ENCODE measurements at places on chromosomes 2 and 18.

GRCh38 chr2:239259173-239259572 lies 141.6 kb downstream of the HDAC4 start:
- no peak for ATAC-seq

DNA sequence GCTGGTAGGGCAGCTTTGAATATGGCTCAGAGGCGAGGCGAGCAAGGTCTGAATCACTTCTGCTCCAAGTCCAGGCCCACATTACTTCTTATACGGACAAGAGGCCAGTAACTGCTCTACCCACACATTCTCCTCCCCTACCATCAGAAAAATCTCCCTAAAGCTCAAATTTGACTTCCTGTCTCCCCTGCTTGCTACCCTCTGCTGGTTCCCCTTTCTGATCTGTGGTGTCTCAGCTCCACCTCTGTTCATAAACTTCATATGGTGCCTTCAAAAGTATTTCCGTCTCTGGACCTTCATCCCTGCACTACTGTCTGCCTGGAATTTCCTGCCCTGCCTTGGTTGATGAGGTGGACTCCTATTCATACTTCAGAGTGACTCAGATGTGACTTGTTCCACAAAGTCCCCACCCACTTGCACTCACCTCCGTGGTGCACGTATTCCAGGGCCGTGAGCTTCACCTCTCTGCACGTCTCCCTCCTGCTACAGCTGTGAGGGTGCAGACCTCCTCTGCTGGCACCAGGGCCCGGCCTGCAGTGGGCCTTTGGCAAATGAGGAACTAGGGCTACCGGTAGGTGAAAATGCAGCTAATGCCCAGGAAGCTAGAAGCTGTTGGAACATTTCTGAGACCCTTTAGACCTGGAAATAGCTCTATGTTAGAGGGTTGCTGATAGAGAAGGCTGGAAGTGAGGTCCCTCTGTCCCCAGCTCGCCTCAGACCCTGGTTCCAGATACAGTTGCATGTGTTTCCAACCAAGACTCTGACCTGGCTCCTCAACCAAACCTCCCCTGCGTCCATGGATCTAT lies 24.6 kb upstream of the KCMF1 start:
- ATAC-seq, result peak; percentile 92

DNA sequence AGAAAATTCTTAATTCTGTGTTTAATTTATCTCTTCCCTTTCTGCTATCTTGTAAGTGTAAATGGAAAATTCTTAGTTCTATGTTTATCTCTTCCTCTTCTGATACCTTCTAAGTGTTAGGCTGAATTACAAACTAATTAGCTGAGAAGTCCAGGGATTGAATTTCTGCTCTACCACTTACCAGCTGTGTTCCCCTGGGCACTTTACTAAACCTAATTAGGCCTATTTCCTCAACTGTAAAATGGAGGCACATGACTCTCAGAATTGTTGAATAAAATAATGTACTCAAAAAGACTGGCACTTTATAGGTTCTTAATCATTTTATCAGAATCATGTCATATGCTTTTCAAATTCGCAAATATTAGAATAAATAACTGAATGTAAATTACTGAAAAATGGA lies 146.3 kb downstream of the MAP2 start:
- ATAC-seq, result no peak

DNA sequence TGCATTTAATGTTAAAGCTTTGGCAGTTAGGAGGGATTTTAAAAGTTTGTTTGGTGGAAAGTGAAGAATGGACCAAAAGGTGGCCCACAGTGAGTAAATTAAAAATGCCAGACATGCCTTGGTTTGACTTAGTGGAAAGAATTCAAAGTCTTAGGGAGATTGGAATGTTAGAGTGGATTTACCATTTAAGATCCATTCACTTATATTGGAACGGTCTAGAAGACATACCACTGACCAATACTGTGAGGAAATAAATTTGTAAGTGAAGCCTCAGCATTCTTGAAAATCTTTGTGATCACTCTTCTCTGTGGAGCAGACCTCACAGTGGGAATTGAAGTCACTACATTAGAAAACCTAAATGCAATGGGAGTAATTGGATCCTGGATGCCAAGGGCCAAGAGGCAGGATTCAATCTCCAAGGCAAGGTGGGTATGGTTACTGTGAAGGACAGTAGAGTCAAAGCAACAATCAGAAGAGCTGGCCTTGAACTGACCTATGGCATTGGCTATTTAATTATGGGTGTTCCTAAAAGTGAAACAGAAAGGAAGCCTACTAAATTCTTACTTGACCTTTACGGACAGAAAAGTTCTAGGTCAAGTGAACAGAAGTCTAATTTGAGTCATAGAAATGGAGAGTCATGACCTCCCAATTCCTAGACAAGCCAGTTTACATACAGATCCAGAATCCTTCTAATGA lies 40.2 kb upstream of the VRK2 start:
- ATAC-seq, result no peak

DNA sequence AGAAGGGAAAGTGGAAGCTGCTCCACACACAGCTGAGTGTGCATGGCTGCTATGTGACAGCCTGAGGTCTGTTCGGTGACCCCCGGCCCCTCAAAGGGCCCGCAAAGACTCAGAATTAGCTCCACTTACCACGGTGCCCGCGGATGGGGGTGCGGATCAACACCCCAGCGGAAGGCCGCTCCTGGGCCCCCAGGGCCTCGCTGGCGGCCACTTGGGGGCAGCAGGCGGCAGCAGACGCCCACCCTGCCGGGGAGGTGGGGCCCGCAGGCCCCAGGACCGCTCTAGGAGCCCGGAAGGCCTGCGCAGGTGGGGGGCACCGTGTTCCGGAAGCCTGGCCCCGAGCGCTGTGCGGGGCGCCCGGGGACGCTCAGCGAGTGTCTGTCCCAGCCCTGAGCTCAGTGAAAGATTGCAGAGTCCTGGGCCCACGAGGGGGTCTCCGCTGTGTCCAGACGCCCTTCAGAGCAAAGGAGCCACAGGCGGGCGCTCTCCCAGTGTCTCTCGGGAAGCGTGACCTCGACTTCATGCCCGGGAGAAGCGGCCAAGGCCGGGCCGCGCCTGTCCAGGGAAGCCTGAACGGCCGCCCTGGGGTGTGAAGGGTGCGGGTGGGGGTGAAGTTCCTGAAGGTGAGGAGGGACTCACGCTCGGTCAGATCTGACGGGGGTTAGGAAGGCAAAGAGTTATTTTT lies 118.7 kb downstream of the VAPA start:
- ATAC-seq, result no peak

- ATAC-seq, result no peak
These were observed 362.0 kb downstream of the ZNF521 start for GRCh38 chr18:24989760-24990593.

GRCh38 chr2:205637779-205638503 lies 44.4 kb upstream of the NRP2 start:
- no peak for ATAC-seq

DNA sequence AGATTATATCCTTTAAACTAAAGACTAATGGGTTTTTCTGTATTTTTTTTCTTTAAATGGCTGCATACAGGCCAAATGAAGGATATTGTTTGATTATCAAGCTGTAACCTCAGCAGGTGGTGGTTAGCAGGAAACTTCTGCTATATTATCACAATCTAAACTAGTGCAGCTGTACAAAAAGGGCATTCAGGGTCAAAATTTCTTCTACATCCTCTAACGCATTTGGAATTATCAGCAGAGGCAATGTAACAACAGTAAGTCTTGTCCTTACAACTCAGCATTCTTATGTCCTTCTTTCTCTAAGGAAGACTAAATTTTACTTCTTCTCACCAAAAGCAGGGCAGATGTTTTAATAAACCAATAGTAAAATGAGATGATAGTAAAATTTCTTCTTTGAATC lies 135.8 kb upstream of the FN1 start:
- ATAC-seq, result no peak

DNA sequence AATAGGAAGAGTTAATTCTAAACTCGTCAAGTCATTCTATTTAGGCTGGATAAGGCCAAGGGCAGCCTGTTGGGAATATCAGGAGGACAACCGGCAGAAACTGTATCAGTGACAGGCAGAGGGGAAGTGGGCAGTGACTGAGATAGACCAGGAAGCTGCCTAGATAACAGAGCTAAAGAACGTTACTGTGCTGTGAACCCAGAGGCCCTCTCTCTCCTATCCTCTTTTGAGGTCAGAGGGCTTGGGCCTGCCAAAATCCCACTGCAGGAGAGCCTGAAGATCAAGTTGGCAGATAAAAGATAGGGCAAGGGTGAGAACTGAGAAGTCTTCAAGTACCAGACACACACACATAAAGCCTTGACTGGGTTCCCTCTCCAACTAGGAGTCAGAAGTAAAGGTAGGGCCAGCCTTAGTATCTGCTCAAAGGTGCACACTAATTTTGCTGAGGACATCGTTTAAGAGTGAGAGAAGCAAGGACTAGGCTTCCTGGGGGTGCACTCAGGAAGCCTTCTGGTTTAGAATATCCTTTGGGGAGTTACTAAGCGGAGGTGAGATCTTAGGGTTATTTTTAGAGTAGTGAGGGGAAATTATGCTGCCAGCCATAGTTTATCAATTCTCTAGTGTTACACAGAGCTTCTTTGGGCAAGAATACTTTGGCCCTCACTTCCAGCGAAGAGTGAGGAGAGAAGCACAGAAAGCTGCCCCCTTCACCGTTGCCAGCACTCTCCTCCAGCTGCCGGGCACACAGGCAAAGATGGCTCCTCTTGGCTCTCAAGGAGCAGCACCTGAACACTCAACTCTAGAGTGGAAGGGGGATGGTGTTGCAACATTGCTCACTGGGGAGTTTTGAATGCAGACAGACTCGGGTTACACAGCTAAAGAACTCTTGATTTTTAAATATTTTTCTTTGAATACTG lies 9.8 kb downstream of the CAVIN2 start:
- ATAC-seq, result no peak

DNA sequence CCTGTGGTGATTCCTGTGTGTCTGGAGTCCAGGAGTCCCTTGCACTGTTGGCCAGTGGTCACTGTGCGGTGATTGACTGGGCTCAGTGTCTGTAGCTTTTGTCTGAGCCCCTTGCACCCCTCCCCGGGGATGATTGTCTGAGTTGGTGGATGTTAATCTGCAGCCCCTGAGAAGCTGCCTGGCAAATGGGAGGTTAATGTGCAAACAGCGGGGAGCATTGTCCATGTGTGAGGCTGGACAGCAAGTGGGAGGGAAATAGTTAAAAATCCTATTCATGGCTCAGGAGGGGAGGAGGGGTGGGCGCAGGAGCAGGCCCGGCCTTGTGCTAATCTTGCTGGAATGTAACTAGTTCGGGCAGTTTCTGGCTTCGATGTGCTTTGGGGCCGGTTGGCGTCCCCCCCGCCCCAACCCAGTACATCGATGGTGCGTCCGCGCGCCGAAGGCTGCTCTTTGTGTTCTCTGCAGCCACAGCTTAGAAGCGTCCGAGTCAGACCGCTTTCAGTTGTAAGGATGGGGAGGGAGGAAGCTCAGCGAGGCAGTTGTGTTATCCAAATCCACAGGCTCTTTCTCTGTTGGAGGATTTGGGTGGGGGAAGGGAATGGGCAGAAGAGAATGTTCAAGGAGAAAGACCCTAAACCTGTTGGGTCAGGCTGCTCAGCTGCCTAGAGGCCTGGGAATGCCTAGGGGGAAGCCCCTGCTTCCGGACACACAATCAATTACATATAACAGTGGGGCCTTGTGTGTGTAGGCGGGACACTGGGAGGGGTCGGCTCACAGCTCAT lies 71.8 kb downstream of the TGOLN2 start:
- ATAC-seq, result peak; percentile 71

GRCh38 chr2:49225126-49225525 lies 70.8 kb upstream of the FSHR start:
- ATAC-seq, result no peak

GRCh38 chr2:211812587-211812986 lies 726.0 kb downstream of the ERBB4 start:
- ATAC-seq, result no peak

- ATAC-seq, result peak; percentile 10
These were observed 7.8 kb downstream of the ANTXR1 start for GRCh38 chr2:69020496-69021426.

GRCh38 chr2:178484245-178485041 lies 4.2 kb downstream of the PLEKHA3 start:
- no peak for ATAC-seq

DNA sequence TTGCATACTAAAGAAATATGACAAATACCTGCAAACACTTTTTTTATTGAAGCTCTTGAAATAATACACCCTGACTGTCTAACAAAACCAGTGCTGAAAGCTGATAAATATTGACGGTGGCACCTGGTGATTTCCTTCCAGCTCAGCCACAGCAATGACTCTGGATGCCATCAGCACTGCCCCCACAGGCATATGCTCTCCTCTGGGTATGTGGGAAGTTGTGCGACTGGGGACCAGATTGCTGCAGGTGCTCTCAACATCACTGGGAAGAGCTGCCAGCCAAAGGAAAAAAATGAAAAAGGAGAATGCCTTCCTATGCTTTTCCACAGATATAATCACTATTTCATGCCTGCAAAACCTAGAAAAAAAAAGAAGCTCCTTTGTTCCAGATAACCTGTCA lies 141.5 kb downstream of the PIGN start:
- ATAC-seq, result no peak

DNA sequence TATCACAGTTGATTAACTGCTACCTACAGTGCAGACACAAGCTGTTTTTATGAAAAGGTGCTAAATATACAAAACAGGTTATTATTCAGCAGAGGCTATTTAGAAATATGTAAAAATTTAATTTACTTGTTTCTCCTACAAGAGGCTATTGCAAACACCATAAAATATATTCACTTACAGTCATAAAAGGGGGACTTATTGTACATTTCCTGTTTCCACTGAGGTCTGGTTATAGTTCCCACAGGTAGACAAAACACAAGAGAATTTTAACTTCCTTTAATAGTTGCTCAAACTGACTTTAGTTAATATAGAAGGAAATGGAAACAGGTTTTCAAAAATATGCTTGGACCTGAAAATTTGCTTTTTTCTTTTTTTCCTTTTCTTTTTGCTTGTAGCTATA lies 40.0 kb upstream of the FRZB start:
- no peak for ATAC-seq

DNA sequence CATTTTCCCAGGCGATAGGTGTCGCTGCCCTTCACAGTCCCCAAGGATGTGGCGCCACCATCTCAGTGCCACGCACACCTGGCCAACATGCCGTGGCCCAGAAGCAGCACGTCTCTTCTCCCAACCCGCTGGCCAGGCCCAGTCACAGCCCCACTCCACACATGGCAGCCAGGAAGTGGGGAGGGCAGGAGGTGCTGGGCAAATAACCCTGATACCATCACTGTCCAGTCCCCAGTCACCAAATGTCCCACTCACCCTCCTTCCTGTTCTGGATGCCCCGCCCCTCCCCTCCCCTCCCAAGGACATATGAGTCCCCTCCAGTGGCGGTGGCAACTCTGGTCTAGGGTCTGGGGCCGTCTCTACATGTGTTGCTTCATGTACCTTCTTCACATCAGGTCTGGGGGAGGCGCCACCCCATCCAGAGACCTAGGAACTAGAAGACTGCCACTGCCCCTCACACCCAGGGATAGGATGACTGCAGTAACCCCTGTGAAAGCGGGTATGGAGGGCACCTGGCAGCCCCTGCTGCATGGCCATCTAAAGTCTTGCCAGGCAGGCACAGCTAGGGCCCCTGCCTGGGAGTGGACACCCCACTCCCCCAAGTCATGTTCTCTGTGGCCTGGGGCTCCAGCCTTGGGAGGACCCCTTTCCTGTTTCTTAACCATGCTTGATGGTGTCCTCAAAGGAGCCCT lies 7.3 kb upstream of the CAPN10 start:
- no peak for ATAC-seq

- peak; percentile 18 for ATAC-seq
These were observed 154.1 kb downstream of the HDAC4 start for GRCh38 chr2:239246723-239247122.

GRCh38 chr2:237639836-237640220 lies 12.4 kb downstream of the LRRFIP1 start:
- no peak for ATAC-seq
